Foreskin fibroblast (primary cell): ENCODE measurements at places on chromosomes 6 and 20.
A peak's percentile ranks its signal among the peaks of the same experiment; 100 is the strongest.

GRCh38 chr6:27894839-27895762 lies 17.1 kb downstream of the OR2B2 start:
- DNase-seq = peak; percentile 73

- DNase-seq = no peak
Observed at GRCh38 chr6:37922563-37922962, 103.0 kb downstream of the ZFAND3 start.

GRCh38 chr6:14876778-14877613 lies 368.9 kb upstream of the JARID2 start:
- DNase-seq = peak; percentile 71

- no peak for DNase-seq
Observed at GRCh38 chr6:119891644-119892043, 542.1 kb upstream of the MAN1A1 start.

GRCh38 chr20:12649234-12649633 lies 359.5 kb upstream of the SPTLC3 start:
- DNase-seq = no peak

GRCh38 chr6:125947615-125948014 lies 9.0 kb upstream of the HINT3 start:
- DNase-seq = peak; percentile 77

DNA sequence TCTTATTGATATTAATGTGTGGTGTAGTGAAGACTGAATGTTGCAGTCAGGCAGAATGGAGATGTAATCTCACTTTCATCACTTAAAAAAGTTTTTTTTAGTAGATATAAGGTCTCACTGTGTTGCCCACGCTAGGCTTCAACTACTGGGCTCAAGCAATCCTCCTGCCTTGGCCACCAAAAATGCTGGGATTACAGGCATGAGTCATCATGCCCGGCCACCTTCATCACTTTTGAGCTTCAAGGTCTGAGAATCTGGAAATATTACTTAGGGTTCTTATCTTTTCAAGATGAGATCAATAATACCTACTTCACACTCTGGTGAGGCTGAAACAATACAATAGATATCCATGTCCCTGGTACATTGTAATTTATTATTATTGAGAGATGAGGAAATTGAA lies 31.6 kb downstream of the ADGRG6 start:
- no peak for DNase-seq

DNA sequence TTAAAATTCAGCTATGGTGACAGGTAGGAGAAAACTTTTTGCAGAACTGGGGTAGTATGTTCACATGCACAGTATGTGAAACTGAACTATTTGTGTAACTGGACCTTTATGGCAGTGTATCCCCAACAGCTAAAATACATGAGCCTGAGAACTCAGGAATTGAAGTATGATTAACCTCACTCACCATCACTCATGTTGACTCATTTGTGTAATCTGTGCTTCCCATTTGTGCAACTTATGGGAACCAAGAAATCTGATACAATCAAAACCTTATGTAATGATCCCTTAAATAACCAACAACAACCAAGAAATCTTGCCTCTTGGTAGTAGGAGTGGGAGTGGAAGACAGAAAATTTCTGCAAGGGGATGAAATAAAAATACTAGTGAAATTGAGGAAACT lies 674.9 kb downstream of the HDGFL1 start:
- DNase-seq = peak; percentile 83

- no peak for DNase-seq
Observed at GRCh38 chr6:157668009-157668401, 155.0 kb upstream of the SNX9 start.
